ENCODE measurements at places on chromosomes 11 and 22. TPM values are rescaled to one million over a fixed set of nuclear protein-coding genes. Genes with fewer than 3 reads are reported as not detected.

DNA sequence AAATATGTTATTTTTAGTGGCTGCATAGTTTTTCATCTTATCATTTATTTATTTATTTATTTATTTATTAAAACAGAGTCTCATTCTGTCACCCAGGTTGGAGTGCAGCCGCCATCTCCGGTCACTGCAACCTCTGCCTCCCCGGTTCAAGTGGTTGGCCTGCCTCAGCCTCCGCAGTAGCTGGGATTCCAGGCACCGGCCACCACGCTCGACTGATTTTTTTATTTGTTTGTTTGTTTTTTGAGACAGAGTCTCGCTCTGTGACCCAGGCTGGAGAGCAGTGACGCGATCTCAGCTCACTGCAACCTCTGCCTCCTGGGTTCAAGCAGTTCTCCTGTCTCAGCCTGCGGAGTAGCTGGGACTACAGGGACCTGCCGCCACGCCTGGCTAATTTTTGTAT, 262.9 kb upstream of the DDI1 start:
- DNase-seq: no peak

GRCh38 chr11:44537679-44538078, 27.8 kb upstream of the CD82 start:
- DNase-seq: no peak

GRCh38 chr11:44468345-44468988, 97.0 kb upstream of the CD82 start:
- no peak for DNase-seq

DNA sequence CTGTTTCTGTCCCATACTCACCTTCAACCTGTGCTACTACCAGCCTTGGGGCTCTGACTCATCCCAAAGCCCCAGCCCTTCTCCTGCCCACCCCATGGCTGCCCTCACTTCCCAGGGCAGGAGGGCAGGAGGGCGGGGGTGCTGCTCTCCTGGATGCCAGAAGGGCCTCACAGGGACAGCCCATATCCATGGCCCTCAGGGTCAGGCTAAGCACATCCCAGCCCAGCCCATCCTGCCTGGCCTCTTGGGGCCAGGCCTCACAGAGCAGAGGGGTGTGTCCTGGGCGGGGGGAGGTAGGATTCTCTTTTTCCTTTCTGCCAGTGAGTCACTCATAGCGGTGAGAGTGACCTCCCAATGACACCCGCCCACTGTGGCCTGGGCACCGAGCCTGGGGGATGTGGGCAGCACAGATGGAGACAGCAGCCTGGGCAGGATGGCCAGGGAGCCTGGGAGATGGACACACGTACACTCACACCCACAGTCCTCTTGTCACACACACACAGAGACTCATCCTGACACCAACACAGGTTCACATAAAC, 2.4 kb downstream of the LTBP3 start:
- peak; percentile 29 for DNase-seq

GRCh38 chr11:957212-957920, 31.7 kb downstream of the AP2A2 start:
- DNase-seq: no peak

DNA sequence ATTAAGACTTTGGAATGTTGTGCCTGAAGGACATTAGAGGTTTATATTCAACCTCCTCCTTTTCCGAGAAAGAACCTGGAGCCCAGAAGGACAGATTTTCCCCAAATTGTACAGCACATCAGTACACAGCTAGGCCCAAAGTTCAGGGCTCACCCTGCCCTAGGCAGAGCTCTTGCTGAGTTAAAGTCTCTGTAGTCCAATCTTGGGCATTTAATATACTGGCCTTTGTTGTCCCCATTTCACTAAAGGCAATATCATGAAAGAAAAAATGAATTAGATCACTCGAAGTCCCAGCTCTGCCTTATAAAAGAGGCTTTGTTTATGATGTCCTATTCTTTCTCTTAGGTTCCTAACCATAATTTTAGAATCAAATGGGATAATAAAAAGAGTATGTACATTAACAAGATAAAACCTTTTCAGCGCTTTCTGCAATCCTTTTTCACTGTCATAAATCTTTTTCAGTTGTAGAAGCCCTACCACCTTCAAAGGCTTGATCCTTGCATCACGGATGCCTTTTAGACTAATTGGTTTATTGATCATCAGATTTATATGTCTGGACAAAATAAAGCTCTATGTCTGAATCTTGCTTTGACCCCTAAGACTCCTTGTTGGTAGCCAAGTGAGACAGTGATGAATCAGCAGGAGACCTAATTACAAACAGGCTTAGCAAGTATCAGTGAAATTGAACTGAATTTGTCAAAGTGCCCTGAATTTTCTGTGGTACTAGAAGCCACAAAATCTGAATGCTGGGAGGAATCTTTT, 39.8 kb downstream of the RELT start:
- no peak for DNase-seq

CCDC116 gene
- 0.16 TPM for polyA plus RNA-seq

TCN2 gene
- 9.1 TPM for polyA plus RNA-seq

- DNase-seq: no peak
Observed at GRCh38 chr22:44276041-44276440, 36.7 kb downstream of the SHISAL1 start.

UPK3A gene
- not detected for polyA plus RNA-seq

GRCh38 chr11:88360141-88360540, 22.6 kb upstream of the CTSC start:
- no peak for DNase-seq

TMEM191C gene
- 0.58 TPM for polyA plus RNA-seq

GRCh38 chr11:11039208-11039965, 181.5 kb upstream of the ZBED5 start:
- no peak for DNase-seq

PRSS23 gene
- 58.0 TPM for polyA plus RNA-seq

- DNase-seq: peak; percentile 43
Observed at GRCh38 chr22:35930933-35931332, 97.7 kb downstream of the RBFOX2 start.

TSSK2 gene
- polyA plus RNA-seq: not detected

DNA sequence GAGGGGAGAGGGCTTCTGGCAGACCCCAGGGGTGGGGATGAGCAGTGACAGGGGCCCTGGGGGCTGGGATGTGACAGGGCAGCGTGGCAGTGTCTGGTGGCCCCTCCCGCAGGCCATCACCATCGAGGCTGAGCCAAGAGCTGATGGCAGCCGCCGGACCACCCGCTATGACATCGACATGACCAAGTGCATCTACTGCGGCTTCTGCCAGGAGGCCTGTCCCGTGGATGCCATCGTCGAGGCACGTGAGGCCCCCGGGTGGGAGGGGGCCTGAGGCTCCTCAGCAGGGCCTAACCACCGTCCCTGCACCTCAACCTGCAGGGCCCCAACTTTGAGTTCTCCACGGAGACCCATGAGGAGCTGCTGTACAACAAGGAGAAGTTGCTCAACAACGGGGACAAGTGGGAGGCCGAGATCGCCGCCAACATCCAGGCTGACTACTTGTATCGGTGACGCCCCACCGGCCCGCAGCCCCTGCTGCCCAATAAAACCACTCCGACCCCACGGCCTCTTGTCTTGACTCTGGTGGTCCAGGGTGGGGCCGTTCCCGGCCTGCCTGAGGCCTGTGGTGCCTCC, 2.6 kb upstream of the TCIRG1 start:
- no peak for DNase-seq

- DNase-seq: no peak
Observed at GRCh38 chr11:117595440-117595839, 201.6 kb downstream of the DSCAML1 start.

IL17RA gene
- 22.3 TPM for polyA plus RNA-seq

PPFIBP2 gene
- 4.1 TPM for polyA plus RNA-seq

- no peak for DNase-seq
Observed at GRCh38 chr11:109000531-109000930, 335.7 kb downstream of the DDX10 start.

Data from AG04450 (cell line).